ENCODE measurements at places on chromosomes 7 and 10.

- DNase-seq = no peak
These were observed 14.4 kb upstream of the SPRN start for GRCh38 chr10:133438711-133439273.

- DNase-seq = no peak
These were observed 2.3 kb downstream of the KLF6 start for GRCh38 chr10:3782451-3783315.

DNA sequence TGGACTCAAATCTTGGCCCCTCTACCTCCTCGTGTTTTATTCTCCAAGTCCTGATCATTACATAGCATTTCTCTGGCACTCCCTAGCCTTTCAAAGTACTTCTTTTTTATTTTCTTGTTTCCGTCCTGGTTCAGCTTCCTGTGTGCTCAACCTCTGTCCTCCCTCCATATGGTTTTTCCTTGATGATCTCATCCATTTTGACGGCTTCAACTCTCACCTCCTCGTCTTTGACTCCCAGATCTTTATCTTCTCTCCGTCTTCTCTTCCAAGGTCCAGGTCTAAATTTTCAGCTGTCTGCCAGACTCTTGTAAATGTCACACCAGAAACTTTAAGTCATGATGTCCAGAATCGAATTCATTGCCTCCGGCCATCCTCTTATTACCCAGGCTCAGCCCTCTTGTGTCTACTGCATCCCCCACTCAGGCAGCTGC lies 23.3 kb upstream of the GFRA1 start:
- DNase-seq = no peak

DNA sequence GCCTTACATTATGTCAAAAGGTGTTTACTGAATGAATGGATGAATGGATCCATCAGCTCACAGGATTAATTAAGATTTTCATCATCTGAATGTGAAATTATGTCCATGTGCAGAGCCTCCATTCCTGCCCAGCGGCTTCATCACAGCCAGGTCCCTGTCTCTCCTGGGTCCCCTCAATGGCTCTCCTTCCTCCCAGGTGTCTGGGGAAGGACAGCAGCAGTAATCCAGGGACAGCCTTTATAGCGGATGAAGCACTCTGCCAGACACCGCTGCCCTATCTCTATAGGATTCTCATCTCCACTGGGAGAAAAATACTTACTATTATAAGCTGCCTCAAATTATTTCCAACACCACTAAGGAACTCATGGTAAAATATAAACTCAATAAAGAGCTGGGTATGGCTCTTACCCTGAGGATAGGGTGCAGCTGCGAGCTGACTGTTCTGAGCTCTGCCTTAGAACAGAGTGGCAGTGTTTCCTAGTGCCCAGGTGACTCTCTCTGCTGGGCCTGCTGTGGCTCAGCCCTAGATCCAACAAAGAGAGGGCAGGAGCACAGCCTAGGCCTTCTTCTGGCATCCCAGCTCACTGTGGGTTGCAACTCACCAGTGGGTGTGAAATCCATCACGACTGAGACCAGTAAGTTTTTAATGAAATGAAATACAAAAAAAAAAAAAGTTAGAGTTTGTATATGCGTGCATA lies 38.3 kb downstream of the GPRIN2 start:
- no peak for DNase-seq

GRCh38 chr10:120184547-120185337 lies 272.3 kb upstream of the PLPP4 start:
- DNase-seq = no peak

DNA sequence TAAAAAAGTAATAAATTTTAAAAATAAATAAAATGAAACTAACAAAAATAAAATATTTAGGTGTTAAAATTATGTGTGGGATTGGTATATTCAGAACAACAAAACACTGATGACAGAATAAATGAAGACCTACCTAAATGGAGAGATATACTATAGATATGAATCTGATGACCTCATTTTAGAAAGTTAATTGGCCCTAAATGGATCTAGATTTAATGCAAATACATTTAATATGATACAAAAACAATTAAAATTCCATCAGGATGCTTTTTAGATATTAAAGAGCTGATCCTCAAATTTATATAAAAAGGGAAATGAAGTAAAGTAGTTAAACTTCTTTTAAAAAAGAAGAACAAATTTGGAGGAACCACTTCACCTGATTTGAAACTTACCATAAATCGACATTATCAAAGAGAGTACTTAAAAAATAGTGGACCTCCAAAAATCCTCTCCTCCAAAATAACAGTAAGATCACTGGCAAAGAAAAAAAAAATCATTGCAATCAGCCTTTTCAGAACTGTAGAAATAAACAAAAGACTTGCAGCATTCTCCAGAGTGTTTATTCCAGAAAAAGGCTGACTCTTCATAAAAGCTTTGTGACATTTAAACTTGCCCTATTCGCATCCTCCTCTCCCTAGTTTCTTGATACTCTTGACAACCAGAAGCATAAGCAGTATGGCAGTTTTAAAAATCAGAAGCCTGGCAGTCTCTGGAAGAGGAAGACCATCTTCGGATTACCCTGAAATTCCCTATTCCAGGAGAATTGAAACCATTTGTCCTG lies 125.9 kb upstream of the AKR1E2 start:
- DNase-seq = no peak

DNA sequence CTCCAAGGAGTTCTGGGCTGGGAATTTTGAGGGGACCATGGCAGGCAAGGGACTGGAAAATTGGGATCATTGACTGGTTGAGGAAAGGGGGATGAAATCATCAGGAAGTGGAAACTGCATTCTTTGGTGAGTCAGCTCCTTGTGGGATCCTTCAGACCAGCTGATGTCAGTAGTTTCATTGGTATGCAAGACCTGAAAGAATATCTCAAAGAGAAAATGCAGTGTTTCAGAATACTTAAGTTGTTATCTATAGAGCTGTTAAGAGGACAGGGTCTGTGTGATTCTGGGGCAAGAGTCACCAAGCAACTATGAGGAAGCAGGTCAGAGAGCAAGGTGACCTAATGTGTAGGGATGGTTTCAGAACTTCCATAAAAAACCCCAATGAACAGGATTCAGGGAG lies 595.9 kb upstream of the AUTS2 start:
- DNase-seq = no peak

GRCh38 chr7:93307131-93307660 lies 75.0 kb downstream of the VPS50 start:
- no peak for DNase-seq

- peak; percentile 60 for DNase-seq
These were observed 72.6 kb downstream of the PFKFB3 start for GRCh38 chr10:6275022-6275997.

- DNase-seq = no peak
These were observed 12.5 kb upstream of the ST7 start for GRCh38 chr7:116940689-116941370.

DNA sequence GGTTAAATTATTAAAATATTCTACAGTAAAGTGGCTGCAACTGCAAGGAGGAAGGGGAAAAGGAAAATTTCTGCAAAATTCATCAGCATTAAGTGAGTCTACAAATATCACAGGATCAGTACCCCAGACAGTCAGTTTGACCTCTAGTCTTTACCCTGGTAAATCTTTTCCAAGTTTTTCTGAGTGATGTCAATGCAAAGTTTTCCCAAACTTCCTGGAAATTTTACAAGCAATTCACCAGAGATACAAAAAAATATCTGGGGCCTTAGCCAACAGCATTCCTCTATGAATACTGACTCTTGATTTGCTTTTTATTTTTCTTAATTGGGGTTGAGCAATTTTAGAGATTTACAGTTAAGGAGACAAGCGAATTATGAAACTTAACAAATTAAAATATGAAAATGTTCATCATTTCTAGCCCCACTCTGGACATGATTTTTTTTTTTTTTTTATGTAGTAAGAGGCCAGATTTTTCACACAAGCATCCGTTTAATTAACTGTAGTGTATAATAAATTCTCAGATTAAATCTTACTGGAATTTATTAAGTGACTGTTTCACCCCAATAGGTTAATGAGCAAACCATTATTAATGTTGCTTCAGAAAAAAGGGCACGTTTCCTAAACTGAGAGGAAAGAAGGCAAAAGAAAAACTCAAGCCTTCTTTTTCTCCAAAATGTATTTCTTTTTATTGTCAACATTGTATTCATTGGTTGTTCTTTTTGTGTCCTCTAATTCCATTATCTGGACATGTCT lies 539.5 kb upstream of the FZD8 start:
- no peak for DNase-seq

- no peak for DNase-seq
These were observed 400.5 kb downstream of the KCNMA1 start for GRCh38 chr10:77237120-77237519.

DNA sequence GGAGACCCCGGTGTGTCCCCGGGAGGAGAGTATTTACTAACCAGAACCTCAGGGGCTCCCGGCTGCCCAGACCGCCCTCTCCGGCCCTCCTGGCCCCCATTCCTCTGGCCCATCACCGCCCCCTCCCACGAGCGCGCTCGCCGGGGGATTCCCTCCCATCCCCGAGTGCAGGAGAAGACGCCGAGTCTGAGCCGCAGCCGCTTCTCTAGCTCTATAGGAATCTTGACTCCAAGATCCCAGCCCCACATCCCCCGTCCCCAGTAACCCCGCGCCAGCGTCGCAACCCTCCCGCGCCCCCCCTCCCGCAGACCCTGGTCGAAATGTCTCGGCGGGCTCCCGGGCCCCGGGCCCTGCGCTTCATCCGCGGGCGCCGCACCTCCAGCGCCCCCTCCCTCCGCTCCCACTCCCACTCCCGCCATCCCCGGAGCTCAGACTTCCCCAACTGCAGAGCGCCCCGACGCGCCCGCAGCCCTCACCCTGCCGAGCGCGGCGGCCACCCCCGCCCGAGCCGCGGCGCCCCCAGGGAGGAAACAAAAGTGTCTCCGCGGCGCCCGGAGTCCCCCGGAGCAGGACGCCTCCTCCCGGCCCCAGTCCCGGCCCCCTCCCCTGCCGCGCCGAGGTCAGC lies 541 bp downstream of the ELMO1 start:
- peak; percentile 70 for DNase-seq

- no peak for DNase-seq
These were observed 187.1 kb downstream of the RPS24 start for GRCh38 chr10:78220781-78221180.

GRCh38 chr7:6142871-6143380 lies 111.8 kb downstream of the ANKRD61 start:
- no peak for DNase-seq

GRCh38 chr7:128783143-128783861 lies 7.7 kb upstream of the OPN1SW start:
- peak; percentile 87 for DNase-seq

- DNase-seq = no peak
These were observed 307.4 kb upstream of the AOAH start for GRCh38 chr7:37031571-37032257.

DNA sequence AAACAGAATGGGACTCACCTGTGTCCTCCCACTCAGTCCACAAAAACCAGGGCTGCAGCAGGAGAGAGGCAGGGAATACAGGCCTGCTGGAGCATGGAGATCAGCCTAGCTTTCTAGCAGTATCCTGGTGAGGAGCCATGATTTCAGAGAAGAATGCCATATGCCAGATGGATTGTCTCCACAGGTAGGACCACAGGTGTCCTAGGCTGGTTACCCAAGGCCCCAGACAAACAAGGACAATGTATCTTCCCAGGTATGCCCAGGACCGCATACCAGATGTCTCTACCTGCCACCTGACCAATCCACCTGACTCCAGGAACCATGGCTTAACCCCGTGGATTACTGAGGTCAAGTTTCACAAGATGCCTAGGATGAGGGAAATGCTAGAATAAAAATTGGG lies 295.4 kb upstream of the NPSR1 start:
- DNase-seq = no peak

- DNase-seq = no peak
These were observed 422.8 kb downstream of the DPP6 start for GRCh38 chr7:154474903-154475520.

GRCh38 chr10:19935176-19935575 lies 118.9 kb downstream of the PLXDC2 start:
- no peak for DNase-seq

DNA sequence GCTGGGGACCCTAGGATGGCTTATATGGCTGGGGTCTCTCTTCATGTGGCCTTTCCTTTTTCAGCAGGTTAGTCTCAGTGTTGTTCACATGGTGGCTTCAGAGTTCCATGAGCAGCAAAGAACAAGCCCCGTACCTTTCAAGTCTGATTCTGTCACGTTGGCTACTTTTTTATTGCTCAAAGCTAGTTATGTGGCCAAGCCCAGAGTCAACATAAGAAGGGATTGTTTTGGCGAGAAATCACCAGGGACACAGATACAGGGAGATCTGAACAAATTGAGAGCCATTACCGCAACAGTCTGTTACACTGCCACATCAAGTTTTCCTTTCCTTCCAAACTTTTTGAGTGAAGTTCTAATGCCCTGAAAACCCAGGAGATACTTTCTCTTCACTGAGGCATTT lies 770.5 kb downstream of the LRMDA start:
- no peak for DNase-seq

DNA sequence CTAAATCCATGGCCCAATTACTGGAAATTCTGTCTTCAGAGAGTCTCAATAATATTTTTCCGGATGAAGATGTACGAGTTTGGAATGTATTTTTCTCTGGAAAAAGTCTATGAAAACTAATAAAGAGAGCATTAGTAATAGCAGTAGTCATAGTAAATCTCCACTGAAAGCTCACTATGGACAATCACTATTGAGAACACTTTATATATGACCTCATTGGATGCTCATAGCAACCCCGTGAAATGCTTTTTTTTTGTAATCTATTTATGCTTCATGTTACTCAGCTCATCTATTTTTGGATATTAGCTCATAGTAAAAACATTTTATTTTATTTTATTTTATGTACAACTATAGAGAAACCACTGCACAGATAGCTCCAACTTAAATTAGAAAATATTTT lies 94.3 kb upstream of the MYO3A start:
- DNase-seq = no peak

DNA sequence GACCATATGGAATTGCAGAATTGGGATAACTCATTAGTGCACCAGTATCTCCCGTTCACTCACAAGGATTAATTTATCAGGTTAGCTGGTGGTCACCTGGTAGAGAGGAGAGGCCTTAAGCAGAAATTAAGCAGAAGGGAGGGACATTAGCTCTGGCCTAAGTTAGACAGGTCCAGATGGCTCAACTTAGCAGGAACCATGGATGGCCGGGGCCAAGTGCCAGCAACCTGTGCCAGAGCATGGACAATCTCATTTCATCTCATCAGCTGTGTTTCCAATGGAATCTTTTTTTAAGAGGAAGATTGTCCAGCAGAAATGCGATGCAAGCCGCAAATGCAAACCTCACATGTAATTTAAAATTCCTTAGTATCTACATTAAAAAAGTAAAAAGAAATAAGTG lies 82.2 kb downstream of the JCAD start:
- no peak for DNase-seq

GRCh38 chr7:9863545-9863944 lies 1110.1 kb upstream of the PHF14 start:
- DNase-seq = no peak

Measured in ecto neural progenitor cell (in vitro differentiated cells).